ENCODE measurements at places on chromosomes 7 and 10.

DNA sequence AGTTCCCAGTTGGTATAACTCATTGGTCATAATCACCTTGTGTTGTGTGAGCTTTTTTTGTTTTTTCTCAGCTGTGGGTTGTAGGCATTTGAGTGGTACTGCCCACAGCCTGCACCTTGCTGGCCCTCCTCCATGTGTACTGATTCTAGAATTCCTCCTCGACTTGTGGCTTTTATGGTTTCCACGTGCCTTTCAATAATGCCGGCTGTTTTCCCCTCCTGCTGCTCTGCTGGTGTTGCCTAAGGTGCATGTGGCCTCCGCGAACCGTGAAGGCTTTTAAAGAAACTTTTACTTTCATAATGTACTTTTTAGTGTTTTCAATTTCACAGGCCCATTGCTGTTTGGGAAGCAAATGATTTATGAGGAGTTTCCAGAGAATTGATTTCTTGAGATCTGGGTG is 518.0 kb downstream of the REEP3 start:
- no peak for DNase-seq

DNA sequence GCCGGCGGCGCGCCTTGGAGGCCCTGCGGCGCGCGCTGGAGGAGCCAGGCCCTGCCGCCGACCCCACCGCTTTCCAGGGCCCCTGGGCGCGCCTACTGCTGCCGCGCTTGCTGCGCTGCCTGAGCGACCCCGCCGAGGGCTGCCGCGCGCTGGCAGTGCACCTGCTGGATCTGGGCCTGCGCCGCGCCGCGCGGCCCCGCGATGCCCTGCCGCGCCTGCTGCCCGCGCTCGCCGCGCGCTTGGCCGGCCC is 280 bp downstream of the DNAAF5 start:
- no peak for DNase-seq

DNA sequence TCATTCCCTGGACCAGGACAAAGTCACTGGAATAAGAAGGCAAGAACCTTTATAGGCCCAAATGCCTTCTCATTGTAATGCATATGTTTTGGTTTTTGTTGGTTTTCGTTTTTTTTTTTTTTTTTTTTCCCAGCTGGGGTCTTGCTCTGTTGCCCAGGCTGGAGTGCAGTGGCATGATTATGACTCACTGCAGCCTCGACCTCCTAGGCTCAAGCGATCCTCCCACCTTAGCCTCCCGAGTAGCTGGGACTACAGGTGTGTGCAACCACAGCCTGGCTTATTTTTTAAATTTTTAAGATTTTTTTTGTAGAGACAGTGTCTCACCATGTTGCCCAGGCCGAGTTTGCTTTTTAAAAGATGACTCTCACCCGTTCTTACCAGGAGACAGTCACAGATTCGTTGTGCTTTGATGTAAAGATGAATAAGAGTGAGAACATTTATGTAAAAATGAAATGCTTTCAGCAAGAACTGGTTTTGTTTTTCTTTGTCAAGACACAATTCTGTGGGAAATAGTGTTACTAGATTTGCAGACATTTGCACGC is 7.6 kb downstream of the IQCE start:
- no peak for DNase-seq

DNA sequence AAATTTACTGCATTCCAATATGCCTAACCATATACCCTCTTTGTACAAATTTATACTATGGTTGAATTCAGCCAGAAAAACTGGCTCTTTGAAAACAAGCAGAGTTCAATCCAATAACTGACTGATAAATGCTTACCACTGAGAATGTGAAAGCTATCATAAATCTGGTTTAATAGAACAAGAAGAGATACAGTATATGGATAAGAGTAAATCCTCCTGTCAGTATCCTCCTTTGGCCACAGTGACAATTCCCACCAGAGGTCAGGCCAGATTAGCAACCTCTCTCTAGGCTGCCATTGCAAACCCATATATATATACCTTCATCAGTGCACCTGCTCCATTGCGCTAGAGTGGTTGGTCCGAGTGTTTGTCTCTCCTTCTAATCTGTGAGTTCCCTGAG is 647.2 kb downstream of the GRM8 start:
- no peak for DNase-seq

DNA sequence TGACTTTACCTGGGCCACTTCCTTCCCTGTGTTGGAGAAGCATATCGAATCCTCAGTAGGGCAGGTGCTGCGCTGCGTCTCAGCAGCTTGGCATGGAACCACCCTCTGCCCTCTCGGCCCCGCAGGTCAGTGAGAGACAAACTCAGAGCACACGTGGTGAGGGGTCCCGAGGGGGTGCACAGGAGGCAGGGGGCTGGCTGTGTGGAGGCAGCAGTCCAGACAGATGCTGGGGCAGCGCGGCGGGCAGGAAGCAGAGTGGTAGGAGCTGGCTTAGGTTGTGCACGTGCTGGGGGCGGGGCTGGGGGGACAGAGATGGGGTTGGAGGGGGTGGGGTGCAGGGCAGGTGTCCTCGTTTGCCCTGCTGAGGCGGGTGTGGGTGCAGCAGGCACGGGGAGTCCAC is 33.1 kb downstream of the NUB1 start:
- no peak for DNase-seq

DNA sequence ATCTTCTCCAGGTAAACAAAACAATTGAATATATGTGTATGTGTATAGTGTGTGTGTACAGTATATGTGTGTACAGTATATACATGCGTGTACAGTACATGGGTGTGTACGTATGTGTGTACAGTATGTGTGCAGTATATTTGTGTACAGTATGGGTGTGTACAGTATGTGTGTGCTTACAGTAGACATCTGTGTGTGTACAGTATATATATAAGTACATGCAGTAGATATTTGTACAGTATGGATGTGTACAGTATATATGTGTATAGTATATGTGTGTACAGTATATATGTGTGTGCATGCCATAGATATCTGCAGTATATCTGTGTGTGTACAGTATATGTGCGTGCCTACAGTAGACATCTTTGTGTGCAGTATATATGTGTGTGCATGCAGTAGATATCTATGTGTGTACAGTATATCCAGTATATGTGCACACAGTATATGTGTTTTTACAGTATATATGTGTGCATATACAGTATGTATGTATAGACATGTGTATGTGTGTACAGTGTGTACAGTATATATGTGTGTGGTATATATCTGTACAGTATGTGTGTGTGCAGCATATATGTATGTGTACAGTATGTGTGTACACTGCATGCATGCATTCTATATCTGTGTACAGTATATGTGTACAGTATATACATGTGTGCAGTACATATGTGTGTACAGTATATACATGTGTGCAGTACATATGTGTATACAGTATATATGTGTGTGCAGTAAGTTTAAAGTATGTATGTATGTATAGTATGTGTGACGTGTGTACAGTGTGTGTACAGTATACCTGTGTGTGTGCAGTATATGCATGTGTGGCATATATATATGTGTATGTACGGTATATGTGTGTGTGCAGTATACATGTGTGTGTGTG is 37.3 kb upstream of the SLC39A12 start:
- no peak for DNase-seq

GRCh38 chr7:38825721-38826440 is 83.1 kb downstream of the VPS41 start:
- DNase-seq = no peak

- DNase-seq = no peak
Measured at GRCh38 chr10:86041116-86041515, 325.5 kb downstream of the GRID1 start.

- DNase-seq = no peak
Measured at GRCh38 chr7:1452205-1452604, 7.1 kb downstream of the MICALL2 start.

GRCh38 chr7:70660819-70661191 is 471.1 kb upstream of the GALNT17 start:
- no peak for DNase-seq

DNA sequence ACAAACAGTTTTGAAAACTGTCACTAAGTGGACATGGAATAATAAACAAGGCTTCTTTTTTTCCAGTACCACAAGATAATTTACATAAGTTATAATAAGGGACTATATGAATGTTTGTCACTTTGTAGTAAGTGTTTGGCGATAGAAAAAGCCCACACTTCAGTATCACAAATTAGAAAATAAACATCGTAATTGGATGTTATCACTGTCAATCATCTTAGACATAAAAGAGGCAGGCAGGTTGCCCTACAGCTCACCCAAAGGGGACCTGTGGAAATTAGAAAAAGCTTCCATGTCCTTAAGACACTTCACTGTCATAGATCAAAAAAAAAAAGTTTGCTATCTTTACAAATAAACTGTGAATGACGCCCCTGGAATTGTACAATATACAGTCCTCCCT is 3.6 kb upstream of the NOC3L start:
- no peak for DNase-seq

GRCh38 chr7:142248-142941 is 50.0 kb upstream of the FAM20C start:
- DNase-seq = no peak

- DNase-seq = no peak
Measured at GRCh38 chr7:94142281-94142680, 138.1 kb upstream of the BET1 start.

DNA sequence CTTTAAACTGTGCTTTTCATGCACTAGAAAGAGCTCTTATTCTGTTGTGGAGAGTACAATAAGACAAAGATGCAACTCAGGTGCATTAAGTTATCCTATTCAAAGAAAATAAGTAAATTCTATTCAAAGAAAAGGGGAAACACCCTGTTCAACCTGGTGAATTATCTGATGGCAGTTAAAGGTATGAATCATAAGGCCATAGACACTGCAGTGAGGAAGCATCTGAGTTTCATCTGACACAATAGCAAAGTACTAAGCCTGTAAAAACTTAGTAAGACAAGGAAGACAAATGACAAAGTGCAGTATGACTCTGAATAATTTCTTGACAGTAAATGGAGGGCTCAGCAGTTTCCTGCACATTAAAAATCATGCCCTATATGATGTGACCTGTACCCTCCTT is 91.0 kb upstream of the LRRTM3 start:
- no peak for DNase-seq

DNA sequence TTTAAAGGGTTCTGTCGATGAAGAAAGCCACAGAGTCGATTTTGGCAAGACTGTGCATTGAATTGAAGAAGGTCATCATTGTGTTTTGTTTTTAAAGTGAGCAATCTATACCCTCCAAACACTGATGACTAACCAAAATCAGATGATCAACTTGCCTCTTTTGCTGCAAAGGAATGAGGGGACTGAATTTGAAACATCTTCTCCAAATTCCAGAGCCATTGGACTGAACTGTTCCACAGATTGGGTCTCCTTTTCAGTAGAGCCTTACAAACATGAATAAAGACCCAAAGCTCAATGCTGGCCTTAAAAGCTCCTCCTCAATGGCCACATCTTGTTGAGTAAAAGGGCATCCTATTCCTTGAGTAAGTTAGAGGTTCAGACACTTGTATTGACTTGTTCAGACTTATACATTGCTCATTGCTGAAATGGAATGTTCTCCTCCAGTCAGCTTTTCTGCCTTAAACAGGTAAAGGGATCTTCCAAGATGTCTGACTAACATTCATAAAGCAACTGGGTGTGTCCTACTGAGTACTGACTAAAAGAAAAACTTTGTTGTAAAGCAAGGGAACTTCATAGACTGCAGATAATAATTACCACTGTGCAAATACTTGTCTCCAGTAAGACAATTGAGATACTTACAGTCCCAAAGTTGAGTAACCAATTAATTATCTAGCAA is 630.6 kb downstream of the KCNMA1 start:
- DNase-seq = no peak

GRCh38 chr10:113096128-113096996 is 146.3 kb downstream of the TCF7L2 start:
- DNase-seq = no peak

DNA sequence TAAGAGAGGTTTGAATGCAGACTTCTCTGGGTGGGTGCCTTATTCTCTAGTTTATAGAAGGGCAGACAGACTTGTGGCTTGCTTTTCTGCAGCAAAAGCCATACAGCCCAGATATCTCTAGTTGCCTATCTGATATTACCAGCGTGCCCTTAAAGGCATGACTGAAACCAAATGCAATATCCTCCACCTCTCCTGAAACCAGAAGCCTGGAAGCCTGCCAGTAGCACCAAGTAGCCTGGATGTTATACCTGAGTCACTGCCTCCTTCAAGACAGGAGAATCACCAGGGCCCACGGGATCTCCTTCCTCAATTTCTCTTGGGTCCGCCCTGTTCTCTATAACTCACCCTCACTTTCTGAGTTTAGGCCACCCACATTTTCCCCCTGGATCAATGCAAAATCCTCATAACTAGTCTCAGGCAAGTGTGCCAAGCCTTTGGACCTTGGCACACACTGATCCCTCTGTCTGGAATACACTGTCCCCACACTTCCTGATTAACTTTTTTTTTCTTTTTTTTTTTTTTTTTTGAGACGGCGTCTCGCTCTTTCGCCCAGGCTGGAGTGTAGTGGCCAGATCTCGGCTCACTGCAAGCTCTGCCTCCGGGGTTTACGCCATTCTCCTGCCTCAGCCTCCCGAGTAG is 638.4 kb downstream of the GALNT17 start:
- no peak for DNase-seq

GRCh38 chr7:65746398-65746669 is 126.5 kb upstream of the VKORC1L1 start:
- no peak for DNase-seq
